ENCODE measurements at places on chromosomes 13 and 19. TPM values are rescaled to one million over a fixed set of nuclear protein-coding genes. Genes with fewer than 3 reads are reported as not detected.

ERICH6B gene
- not detected for total RNA-seq

ZNF844 gene
- total RNA-seq, result 1.6 TPM

PNMA8C gene
- total RNA-seq, result not detected

KLK5 gene
- not detected for total RNA-seq
